Left ventricle myocardium inferior (tissue), 1 donor: ENCODE measurements at places on chromosomes 6 and 20. TPM values are rescaled to one million over a fixed set of nuclear protein-coding genes. Genes with fewer than 3 reads are reported as not detected.

GRCh38 chr20:63417097-63417737, 55.2 kb downstream of the KCNQ2 start:
- no peak overlapping the region for H3K4me3 ChIP-seq
- H3K27me3 ChIP-seq = peaks cover 98% of the 10 kb centered on the region
- no peaks in the 10 kb centered on the region for H3K36me3 ChIP-seq
- H3K4me1 ChIP-seq = no peaks in the 10 kb centered on the region
- no peak overlapping the region for H3K27ac ChIP-seq

The RNF217 gene
- total RNA-seq = 14.1 TPM

The THEMIS gene
- 0.22 TPM for total RNA-seq

- H3K36me3 ChIP-seq = no peaks in the 10 kb centered on the region
- H3K4me3 ChIP-seq = no peak overlapping the region
- H3K4me1 ChIP-seq = no peaks in the 10 kb centered on the region
- no peak for DNase-seq
- H3K27me3 ChIP-seq = no peaks in the 10 kb centered on the region
- no peak overlapping the region for H3K27ac ChIP-seq
These were observed 545.4 kb downstream of the ADGRB3 start for GRCh38 chr6:69180361-69181067.

The MDFI gene
- total RNA-seq = 0.77 TPM

The RSPH9 gene
- 0.08 TPM for total RNA-seq

The NINL gene
- 1.8 TPM for total RNA-seq

DNA sequence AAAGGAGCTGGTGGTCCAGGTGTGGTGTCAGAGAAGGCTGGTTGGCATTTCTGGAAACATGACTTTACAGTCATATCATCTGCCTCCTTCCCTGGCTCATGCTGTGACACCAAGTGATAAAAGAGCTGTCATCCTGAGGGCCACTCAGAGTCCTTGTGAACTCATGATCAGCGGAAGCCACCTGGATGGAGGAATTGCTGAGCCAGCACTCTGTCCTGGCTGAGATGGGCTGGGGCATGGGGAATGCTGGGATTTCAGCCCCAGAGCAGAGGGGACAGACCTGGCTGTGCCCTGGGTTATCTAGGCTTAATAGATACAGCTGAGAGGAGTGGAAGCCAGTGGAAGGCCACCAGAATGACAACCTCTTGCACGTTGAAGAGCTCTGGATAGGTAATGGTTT, 214.3 kb downstream of the DHX35 start:
- H3K4me1 ChIP-seq = no peaks in the 10 kb centered on the region
- H3K27me3 ChIP-seq = peaks cover 34% of the 10 kb centered on the region
- DNase-seq = no peak
- no peak overlapping the region for H3K27ac ChIP-seq
- H3K36me3 ChIP-seq = no peaks in the 10 kb centered on the region

DNA sequence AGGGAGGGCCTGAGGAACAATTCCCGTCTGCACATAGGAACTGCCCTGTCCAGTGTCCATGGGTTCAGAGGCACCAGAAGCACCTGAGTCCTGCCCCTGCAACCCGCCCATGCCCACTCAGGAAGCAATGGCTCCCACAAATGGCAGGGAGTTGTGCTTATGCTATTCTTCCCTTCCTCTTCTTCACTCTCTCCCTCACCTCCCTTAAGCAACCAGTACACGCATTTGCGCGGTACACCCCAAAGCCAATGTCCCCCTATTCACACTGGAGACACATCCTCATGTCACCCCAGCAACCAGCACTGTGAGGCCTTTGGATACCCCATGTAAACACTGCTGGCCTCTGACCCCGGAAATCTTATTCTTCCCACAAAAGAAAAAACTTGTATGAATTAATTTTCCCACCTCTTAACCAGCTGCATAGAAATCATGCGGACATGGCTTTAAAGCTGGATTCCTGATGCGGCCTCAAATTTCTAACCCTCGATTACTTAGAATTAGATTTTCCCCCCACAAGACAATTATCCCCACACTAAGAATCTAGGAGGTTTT, 30.9 kb downstream of the FYN start:
- H3K36me3 ChIP-seq = no peaks in the 10 kb centered on the region
- H3K4me1 ChIP-seq = peaks cover 87% of the 10 kb centered on the region
- no peaks in the 10 kb centered on the region for H3K27me3 ChIP-seq
- no peak overlapping the region for H3K4me3 ChIP-seq
- peak overlapping the region; percentile 53 for H3K27ac ChIP-seq
